ENCODE measurements at places on chromosomes 3 and 15. TPM values are rescaled to one million over a fixed set of nuclear protein-coding genes. Genes with fewer than 3 reads are reported as not detected.

DNA sequence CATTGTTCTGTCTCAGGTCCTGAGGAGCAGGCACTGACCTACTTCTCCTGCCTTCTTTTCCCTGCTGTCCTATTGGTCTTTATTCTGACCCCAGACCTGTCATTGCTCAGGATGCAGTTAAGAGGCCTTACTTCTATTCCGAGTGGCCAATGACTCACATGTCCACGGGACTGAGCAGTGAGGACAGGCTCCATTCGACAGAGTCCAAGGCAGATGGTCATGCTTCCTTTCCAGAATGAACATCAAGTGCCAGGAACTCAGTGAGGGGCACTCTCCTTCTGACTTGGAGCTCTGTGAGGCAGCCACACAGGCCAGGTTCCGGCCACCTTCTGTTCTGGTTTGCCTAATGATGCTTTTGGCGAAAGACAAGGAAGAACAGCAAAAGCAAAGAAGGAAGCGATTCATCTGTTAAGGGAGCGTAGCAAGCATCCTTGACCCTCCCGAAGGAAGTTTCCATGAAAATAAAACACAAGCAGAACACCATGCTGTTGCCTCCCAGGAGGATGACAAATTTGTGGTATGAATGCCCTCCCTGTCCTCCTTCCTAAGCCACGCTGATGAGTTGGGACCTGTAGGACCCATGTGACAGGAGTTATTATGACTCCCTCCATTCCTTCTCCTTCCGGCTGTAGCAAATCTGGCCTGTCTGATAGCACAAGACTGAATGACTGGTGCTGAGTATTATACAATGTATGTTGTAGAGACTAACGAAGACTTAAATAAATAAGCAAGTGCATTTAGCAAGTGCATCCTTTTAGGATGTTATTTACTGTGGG, 14.4 kb upstream of the TPRG1 start:
- no peaks in the 10 kb centered on the region for H3K36me3 ChIP-seq
- H3K4me3 ChIP-seq = no peak overlapping the region
- DNase-seq = no peak
- H3K27me3 ChIP-seq = peaks cover 7% of the 10 kb centered on the region
- H3K27ac ChIP-seq = no peak overlapping the region

DNA sequence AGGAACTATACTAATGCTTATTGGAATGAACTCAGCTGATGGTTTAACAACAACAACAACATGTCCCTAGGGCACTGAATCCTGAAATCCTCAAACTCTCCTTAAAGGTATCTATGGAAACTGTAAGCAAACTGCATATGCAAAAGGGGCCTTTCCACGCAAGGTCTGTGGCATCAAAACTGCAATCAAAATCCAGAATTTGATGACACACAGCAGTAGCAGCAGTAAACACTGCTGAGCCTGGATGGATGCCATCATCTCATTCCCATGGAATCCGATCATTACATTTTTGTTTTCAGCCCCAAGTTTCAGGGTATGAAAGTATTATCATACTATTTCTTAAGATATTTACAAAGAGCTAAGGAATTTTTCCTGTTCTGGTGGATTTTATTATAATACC, 399.7 kb downstream of the VPS13C start:
- H3K4me1 ChIP-seq = no peaks in the 10 kb centered on the region
- no peak for DNase-seq
- H3K4me3 ChIP-seq = no peak overlapping the region

- no peak overlapping the region for H3K27ac ChIP-seq
- no peak for DNase-seq
- no peak overlapping the region for H3K4me3 ChIP-seq
- no peaks in the 10 kb centered on the region for H3K36me3 ChIP-seq
Measured at GRCh38 chr3:13867732-13868131, 12.1 kb downstream of the WNT7A start.

DNA sequence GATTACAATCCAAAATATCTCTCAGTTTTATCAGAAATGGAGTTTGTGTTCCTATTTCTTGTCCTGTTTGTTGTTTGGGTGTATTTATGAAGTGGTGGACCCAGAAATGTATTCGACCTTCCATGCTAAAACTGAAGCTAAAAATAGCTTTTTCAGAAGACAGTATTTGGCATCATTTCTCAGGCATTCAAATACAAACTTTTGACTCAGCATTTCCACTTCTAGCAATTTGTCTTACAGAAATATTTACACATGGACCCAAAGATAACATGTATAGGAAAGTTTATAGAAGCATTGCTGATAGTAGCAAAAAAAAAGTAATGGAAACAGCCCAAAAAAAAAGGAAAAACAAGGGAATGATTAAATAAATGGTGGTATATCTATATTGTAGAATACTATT, 156.3 kb downstream of the HCN4 start:
- H3K27ac ChIP-seq = no peak overlapping the region
- no peaks in the 10 kb centered on the region for H3K36me3 ChIP-seq
- H3K27me3 ChIP-seq = no peaks in the 10 kb centered on the region

DNA sequence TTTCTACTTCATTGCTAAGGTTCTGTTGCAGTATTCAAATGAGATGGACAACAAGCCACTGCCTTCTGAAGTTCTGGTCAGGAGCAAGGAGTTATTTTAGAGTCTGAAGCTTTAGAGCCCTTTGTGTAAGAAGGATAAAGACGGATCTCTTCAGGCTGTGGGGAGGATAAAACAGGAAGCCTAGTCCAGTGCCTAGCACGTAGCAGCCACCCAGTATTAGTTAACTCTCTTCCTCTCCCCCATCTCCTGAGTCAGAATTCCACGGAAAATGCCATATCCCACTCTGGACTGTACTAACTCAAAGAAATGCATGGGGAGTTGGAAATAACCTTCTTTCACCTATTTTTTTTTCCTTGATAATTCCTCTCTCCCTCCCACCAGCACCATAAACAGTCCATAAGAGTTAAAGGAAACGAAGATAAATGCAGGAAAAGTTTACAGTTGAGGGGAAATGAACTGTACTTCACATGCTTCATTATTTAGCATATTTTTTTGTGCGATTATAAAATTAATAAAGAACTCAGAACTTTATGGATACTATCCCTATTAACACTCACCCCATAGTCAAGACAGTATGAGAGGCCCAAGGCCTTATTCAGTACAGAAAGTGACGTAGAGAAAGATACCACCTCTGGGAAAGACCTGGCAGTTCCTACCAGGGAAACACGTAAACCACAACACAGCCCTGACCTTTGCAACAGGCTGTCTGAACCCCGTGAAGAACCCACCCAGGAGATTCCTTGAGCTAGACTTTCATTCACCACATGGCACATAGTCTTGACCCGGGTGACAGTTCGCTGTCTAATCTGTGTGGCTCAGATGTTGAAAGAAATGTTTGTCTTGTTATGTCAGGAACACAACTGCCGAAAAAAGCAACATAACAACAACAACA, 9.2 kb downstream of the IGF2BP2 start:
- no peak for DNase-seq
- no peak overlapping the region for H3K4me3 ChIP-seq
- H3K27me3 ChIP-seq = no peaks in the 10 kb centered on the region
- H3K27ac ChIP-seq = peak overlapping the region; percentile 81

DNA sequence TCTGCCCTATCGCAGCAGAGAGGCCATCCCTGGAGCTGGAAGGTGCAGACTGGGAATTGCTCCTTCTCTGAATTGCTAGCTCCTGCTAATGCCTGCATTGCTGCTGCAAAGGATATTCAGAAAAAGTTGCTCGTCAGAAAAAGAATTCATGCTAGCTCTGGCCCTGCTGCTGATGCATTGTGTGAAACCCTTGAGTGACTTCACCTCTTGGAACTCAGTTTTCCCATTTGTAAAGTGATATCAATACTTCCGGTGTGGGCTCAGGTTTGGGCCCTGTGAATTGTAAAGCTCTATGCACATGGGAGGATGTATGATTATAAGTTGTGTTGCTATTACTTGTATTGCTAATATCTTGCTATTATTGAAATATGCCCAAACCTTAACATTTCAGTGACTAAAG, 11.4 kb downstream of the SQOR start:
- no peaks in the 10 kb centered on the region for H3K4me1 ChIP-seq
- DNase-seq = no peak
- H3K27me3 ChIP-seq = no peaks in the 10 kb centered on the region
- H3K36me3 ChIP-seq = no peaks in the 10 kb centered on the region

DNA sequence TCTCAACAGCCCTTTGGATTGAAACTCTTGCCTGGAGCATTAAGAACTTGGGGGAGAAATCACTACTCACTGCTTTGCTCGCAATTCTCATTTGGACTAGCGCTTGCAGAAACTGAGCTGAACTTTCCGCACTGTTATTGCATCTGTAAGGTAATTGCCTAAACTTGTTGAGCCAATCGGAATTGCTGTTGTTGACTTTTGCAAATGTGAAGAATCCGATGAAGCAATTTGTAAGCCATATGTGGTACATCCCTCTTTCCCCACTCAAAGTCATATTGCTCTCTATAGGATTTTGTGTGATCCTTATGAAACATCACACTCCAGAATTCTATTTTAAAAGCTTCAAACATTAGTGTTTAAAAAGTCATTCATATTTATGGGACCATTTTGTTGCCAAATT, 191.7 kb upstream of the GBE1 start:
- H3K4me3 ChIP-seq = no peak overlapping the region
- no peak overlapping the region for H3K27ac ChIP-seq
- DNase-seq = no peak
- no peaks in the 10 kb centered on the region for H3K4me1 ChIP-seq
- H3K36me3 ChIP-seq = no peaks in the 10 kb centered on the region

DNA sequence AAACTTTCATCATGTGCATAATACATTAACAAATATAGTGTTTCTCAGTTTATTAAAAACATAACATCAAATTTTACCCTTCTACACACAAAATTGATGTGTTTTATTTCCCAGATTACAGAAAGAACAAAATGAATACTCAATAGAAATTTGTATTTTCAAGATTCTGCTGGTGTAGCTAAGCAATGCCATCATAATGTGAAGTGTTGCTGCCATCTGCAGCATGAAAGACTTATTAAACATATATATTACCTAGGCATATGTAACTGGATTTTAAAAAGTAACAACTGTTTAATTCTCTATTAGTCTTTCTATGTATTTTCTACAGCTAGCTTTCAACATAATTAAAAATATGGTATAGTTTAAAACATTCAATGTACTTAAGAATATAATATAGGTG, 27.5 kb downstream of the PLSCR5 start:
- peak; percentile 1 for DNase-seq
- no peaks in the 10 kb centered on the region for H3K36me3 ChIP-seq
- H3K27me3 ChIP-seq = no peaks in the 10 kb centered on the region
- H3K4me3 ChIP-seq = no peak overlapping the region

GRCh38 chr3:54120657-54121413, 1.5 kb upstream of the CACNA2D3 start:
- DNase-seq = peak; percentile 49
- peaks cover 26% of the 10 kb centered on the region for H3K4me1 ChIP-seq
- no peaks in the 10 kb centered on the region for H3K36me3 ChIP-seq
- no peak overlapping the region for H3K4me3 ChIP-seq
- no peak overlapping the region for H3K27ac ChIP-seq

DNA sequence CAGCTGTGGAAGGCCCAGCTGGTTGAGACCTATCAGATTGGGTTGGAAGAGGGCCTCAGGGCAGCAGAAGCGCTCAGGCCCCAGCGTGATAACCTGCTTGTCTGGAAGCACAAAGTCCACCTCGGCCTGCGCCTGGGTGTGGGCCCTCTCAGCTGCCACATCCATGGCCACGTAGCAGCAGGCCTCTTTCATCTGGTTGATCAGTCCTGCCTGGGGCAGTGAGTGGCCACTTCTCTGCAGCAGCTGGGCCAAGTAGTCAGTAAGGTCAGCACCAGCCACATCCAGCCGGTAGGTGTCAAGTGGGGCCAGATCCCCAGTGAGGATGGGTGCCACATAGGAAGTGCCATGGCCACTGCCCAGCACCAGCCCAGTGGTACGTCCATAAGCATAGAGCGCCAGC, 3.9 kb upstream of the CAMKV start:
- no peak overlapping the region for H3K4me3 ChIP-seq
- DNase-seq = peak; percentile 56
- no peaks in the 10 kb centered on the region for H3K4me1 ChIP-seq
- no peak overlapping the region for H3K27ac ChIP-seq
- no peaks in the 10 kb centered on the region for H3K36me3 ChIP-seq
- peaks cover 24% of the 10 kb centered on the region for H3K27me3 ChIP-seq

DNA sequence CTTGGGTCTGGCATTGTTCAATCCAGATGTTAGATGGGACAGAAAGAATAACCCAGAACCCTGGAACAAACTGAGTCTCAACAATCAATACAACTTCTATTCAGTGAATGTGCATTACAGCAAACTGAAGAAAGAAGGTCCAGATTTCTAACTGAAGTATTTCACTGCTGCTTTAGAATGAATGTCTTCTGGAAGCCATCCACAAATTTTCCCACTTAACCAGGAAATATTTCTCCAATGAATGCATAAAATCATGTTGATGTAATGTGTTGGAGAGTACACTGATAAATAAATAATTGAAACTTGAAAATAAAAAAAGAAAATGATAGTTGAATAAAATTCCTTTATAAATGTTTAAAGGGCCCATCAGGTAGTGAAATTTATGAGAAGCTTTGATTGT, 658.6 kb downstream of the ZBBX start:
- no peaks in the 10 kb centered on the region for H3K27me3 ChIP-seq
- no peak overlapping the region for H3K4me3 ChIP-seq
- H3K4me1 ChIP-seq = no peaks in the 10 kb centered on the region

DNA sequence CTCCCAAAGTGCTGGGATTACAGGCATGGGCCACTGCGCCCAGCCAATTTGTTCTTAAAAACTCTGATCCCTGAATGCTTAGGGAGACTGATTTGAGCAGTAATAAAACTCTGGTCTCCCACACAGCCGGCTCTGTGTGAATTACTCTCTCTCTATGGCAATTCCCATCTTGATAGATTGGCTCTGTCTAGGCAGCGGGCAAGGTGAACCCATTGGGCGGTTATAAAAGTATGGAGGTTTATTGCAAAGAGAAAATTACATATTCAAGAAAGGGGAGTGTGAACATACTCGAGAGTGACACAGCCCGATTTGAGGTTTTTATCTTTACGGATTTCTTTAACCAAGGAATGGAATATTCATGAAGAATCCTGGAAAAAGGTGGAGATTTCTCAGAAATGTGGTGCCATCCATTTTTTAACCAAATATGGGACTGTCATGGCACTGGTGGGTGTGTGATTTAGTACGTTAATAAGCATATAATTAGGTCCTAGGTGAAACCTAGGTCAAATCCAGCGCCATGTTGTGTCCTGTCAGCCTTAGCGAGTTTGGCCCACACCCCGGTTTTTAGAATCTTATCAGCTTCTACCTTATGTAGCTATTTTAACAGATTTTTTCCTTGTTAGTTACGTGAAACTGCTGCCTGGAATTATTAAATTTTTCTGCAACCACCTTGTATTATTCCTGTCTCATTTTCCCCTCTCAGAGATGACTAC, 7.2 kb upstream of the GMPS start:
- no peaks in the 10 kb centered on the region for H3K4me1 ChIP-seq
- no peak for DNase-seq
- H3K4me3 ChIP-seq = no peak overlapping the region
- H3K27ac ChIP-seq = no peak overlapping the region
- no peaks in the 10 kb centered on the region for H3K27me3 ChIP-seq
- H3K36me3 ChIP-seq = no peaks in the 10 kb centered on the region

GRCh38 chr3:102529452-102529851, 94.6 kb downstream of the ZPLD1 start:
- H3K27me3 ChIP-seq = no peaks in the 10 kb centered on the region
- DNase-seq = peak; percentile 5
- H3K27ac ChIP-seq = no peak overlapping the region
- H3K36me3 ChIP-seq = no peaks in the 10 kb centered on the region

The FBXL22 gene
- polyA plus RNA-seq = 0.10 TPM

The SLC9C1 gene
- polyA plus RNA-seq = not detected

The PPARG gene
- polyA plus RNA-seq = 2.8 TPM

Measured in SK-N-SH (cell line).